CD8-positive, alpha-beta memory T cell (primary cell): ENCODE measurements at places on chromosomes 2 and 18.
A peak's percentile ranks its signal among the peaks of the same experiment; 100 is the strongest.

GRCh38 chr2:126860385-126860784 lies 38.3 kb upstream of the TEX51 start:
- no peak for DNase-seq

- peak; percentile 17 for DNase-seq
Measured at GRCh38 chr18:35267809-35268208, 22.2 kb downstream of the ZSCAN30 start.

DNA sequence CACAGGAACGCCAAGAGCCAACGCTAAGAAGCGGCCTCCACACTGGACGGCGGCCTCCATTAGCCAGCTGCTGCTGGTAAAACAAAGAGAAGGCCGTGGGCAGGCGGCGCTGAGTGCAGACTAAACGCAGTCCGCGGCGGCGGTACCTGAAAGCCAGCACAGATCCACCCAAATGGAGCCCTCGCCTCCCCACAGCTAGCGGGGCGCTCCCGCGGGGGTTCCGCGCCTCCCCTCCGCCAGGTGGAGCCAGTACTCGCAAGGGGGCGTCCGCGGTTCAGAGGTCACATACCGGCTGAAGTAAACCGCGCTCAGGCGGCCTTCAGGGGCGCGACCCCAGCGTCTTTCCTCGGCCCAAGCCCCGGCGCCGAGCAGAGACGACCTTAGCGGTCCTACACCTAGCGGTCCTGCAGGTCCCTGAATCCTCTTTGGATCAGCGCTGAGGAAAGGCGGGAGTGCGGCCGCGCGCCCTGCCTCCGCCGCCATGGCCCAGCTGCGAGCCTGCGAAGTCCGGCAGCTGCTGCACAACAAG lies 293.1 kb upstream of the ERBB4 start:
- DNase-seq = no peak

GRCh38 chr2:46257476-46257875 lies 39.7 kb upstream of the EPAS1 start:
- no peak for DNase-seq

GRCh38 chr2:233076749-233077148 lies 16.6 kb downstream of the INPP5D start:
- DNase-seq = peak; percentile 34

DNA sequence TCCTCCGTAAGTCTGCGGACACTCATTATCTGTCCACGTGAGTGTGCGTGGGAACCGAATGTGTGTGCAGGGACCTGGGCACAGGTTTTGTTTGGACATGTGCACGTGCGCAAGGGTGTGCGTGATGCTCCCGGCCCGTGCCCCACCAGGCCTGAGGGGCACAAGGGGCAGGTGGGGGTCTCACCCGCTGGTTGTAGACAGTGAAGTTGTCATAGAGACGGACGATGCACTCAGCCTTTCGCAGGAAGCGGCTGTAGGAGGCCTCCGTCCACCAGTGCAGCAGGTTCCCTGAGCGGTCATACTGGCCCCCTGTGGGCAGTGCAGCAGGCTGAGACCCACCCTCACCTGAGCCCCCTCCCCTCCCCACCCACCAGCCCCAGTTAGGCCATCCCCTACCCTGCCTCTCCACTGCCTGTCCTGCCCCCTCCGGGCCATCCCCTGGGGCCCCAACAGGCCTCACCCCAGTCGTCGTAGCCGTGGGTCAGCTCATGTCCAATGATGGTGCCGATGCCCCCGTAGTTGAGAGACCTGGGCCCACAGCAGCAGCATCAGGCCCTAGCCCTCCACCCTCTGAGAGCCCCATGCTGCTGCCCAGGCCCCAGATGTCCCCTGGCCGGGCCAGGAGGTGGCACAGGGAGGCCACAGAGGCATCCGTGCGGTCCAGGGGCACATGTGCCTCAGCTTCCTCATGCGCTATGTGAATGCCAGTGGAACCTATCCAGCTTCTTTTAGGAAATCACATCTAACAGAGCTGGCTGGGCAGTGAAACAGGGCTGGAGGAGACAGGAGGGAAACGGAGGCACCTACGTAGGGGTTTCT lies 6.1 kb downstream of the ECEL1 start:
- DNase-seq = no peak

DNA sequence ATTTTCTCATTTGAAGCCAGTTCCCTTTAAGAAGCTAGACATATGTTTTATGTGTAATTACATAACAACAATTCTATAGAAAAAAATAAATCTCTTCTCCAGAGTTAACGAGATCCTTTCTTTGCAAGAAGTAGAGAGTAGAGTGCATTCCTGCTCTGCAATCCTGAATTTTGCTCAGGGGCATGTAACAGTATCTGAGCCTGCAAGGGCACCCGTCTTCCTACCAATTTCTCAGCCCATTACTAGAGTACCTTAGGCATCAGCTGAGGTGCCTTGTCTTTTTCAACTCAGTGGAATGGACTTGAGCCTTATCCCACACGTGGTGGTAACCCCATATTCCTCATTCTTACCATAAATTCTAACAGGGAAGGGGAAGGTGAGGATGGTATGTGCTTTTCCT lies 205.9 kb downstream of the IKZF2 start:
- no peak for DNase-seq

- DNase-seq = no peak
Measured at GRCh38 chr2:83113953-83114352, 1345.1 kb downstream of the SUCLG1 start.

DNA sequence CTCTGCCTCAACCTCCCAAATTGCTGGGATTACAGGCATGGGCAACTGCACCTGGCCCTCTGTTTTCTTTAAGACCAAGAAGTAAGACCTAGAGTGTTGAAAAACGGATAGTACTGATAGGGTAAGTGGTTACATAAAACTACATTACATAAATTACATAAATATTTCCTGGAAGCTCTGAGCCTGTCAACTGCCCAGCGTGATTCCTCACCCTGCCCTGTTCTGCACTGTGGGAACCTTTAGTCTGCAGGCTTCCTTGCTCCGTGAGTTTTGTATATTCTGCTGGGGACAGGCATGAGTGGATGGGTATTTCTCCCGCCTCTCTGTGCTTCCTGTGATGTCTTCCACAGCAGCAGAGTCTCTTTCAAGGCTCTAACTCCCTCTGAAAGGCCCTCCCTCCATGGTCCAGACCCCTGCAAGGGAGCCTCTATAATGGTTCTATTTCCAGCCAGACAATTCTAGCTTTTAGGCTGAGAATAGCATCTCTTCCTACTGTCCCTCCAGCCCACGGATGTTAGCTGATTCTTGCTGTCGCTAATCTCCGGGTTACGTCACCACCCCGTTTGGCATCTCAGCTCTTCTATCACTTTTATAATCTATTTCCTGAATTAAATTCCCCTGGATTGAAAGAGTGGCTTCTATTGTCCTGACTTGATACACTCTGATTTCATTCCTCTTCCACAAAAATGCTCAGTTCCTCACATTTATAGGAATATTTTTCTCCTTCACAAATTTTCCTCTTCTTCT lies 49.5 kb upstream of the PLEKHM3 start:
- no peak for DNase-seq

DNA sequence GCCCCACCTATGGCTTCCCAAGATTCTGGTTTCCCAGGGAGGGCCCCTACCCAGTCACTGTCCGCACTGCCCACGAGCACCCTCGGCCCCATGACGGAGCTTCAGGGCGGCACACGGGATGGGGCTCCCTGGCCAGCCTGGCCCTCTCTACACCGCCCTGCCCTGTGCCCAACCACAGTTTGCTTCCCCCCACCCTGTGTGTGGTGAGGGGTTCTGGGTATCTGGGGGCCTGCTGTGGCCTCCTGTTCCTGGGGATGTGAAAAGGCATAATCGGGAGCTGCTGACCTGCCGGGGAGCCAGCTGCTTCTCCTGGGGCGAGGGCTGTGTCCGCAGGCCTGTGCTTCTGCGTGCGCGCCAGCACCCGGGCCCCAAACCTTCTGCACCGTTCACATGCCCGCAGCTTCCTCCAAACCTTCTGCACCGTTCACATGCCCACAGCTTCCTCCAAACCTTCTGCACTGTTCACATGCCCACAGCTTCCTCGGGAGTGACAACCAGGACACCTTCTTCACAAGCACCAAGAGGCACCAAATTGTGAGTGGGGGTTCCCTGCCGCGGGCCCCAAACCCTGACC lies 12.4 kb downstream of the ANO7 start:
- no peak for DNase-seq

DNA sequence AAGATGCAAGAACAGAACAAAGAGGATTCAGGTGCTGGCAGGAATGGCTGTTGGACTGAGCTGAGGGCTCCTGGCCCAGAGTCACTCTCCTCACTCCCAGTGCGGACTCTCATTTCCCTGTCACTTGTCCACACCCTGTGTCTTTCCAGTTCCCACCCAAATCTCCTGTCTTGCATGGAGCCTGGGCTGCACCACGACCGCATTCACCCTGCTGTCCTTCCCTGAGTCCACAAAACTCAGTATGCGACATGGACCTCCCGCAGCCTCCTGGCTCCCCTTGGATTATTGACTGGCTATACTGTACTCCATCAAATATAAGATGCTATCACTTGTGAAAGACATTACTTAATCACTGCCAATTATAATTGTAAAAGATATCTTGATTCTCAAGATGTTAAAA lies 2.5 kb upstream of the ITM2C start:
- DNase-seq = no peak

GRCh38 chr2:77301441-77301840 lies 220.7 kb downstream of the LRRTM4 start:
- no peak for DNase-seq

DNA sequence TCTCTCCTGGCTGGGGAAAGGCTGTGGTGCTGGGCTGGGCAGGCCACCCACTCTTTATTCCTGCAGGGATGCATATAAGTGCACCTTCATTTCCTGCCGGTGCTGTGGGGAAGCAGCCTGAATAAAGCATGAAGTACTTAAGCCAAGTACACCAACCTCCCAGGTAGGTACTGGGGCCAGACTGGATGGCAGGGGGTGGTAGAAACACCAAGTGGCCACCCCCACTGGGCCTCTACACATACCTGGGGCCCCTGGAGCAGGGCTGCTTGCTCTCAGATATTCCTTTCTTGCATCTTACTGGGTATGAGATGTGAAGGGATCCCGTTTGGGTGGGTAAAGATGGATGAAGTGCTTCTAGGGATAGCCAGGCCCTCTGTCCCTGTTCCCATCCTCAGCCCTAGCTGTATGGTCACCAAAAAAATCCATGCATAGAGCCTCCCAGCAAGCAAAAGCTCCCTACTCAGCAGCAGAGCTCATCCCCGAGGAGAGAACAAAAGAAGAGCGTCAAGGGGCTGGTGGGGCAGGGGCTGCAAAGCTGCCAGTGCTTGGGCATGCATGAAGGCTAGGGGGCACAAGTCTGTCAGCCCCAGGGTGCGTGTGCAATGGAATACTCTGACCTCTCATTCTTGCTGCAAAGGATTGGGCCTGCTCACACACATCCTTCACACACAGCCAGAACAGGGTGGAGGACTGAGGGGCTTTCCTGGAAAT lies 22.0 kb downstream of the CCT7 start:
- no peak for DNase-seq

DNA sequence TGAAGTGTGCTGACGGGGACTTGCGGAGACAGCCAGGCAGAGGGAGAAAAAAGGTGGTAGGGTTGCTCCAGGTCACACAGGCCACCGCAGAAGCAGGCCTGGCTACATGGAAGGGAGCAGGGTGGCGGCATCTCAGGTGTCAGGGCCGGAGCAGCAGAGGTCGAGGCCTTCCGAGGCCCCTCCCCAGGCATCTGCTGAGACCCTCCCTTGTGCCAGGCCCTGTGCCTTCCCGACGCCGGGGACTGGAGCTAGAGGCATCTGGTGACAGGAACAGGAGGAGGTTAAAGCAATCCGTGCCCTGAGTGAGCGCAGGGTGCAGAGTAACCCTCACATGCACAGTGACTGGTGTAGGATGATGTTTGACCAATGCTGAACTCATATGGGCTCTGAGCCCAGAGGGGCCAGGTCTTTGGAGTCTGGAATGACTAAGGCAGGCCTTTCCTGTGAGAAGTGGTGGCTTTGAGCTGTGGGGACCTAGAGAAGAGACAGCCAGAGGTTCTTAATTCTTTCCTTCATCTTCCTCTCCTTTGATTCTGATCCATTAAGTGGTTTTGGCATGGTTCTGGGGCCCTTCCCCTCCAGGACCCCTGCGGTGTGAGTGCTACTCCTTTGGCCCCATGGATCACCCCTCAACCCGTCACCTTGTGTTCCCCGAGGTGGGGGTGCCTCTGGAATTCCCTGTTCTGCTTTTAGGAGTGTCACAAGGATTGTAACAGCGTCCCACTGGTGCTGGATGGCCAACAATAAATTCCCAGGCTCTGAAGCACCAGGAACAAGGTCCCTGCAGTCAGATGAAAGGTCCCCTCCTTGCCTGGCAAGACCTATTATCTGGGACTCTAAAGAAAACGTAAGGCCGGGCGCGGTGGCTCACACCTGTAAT lies 72.1 kb downstream of the KLHL29 start:
- DNase-seq = no peak

DNA sequence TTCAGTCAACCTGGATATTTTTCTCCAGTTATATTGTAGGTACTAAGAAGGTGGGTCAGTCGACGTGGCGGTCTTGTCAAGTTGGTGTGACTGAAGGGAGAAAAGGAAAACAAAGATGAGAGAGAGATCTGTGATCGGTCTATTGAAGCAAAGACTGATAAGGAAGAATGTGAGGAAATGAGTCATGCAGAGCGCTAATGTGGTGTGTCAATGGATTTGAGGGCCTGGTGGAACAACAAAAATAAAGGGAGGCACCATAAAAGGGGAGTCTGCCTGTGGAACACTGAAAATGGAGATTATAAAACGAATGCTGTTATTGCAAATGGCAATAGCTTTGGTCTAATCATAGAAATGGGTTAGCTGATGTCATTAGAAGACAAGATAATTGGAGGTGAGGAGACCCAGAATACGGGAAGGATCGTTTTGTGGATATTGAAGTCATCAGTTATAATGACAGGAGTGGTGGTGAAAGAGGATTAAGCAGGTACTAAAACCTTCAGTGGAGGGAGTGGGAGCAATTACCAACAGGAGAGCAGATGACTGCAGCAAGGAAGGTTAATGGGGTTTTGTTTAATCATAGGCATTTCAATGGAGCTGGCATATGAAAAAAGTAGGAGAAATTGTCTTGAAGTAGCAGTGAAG lies 599.1 kb upstream of the FSHR start:
- DNase-seq = no peak
